Mucosa of descending colon (tissue), 3 donors: ENCODE measurements at places on chromosomes 4 and X. TPM values are rescaled to one million over a fixed set of nuclear protein-coding genes. Genes with fewer than 3 reads are reported as not detected.

ANXA3 gene
- total RNA-seq, result 24.4 TPM

GAGE12E gene
- not detected for total RNA-seq

C4orf51 gene
- not detected for total RNA-seq

ESX1 gene
- total RNA-seq, result not detected

SOD3 gene
- total RNA-seq, result 18.0 TPM

TNIP2 gene
- total RNA-seq, result 51.5 TPM

FAM114A1 gene
- 62.5 TPM for total RNA-seq

ARHGAP24 gene
- total RNA-seq, result 5.2 TPM

RGN gene
- 0.58 TPM for total RNA-seq

FHIP1A gene
- total RNA-seq, result 29.1 TPM

USP9X gene
- total RNA-seq, result 88.9 TPM

CT55 gene
- total RNA-seq, result not detected

USP51 gene
- 1.8 TPM for total RNA-seq

RAI2 gene
- 4.7 TPM for total RNA-seq

DMRTC1B gene
- 1.5 TPM for total RNA-seq

CLDN24 gene
- not detected for total RNA-seq

MAGEB5 gene
- not detected for total RNA-seq

PRDM5 gene
- 8.7 TPM for total RNA-seq

GPR50 gene
- total RNA-seq, result not detected

CLGN gene
- total RNA-seq, result 7.9 TPM

IL2RG gene
- total RNA-seq, result 56.8 TPM

MAP7D3 gene
- total RNA-seq, result 4.4 TPM

MAGEA3 gene
- not detected for total RNA-seq

AKAP4 gene
- total RNA-seq, result not detected

LETM1 gene
- total RNA-seq, result 133 TPM

RAB41 gene
- total RNA-seq, result not detected

FNIP2 gene
- total RNA-seq, result 94.1 TPM

H2BW2 gene
- total RNA-seq, result not detected

FOXR2 gene
- not detected for total RNA-seq

BEND2 gene
- not detected for total RNA-seq

SUPT20HL1 gene
- not detected for total RNA-seq

ASB12 gene
- 0.38 TPM for total RNA-seq

NPNT gene
- 26.3 TPM for total RNA-seq

PNMA3 gene
- total RNA-seq, result not detected

CCKAR gene
- total RNA-seq, result 0.44 TPM

ADH1A gene
- 2.4 TPM for total RNA-seq
